T-helper 2 cell (primary cell): ENCODE measurements at places on chromosomes 3 and 15.

GRCh38 chr3:107063351-107063750 is 313.9 kb upstream of the CCDC54 start:
- no peak for DNase-seq

- no peak for DNase-seq
Observed at GRCh38 chr3:28042095-28042635, 199.3 kb upstream of the CMC1 start.

DNA sequence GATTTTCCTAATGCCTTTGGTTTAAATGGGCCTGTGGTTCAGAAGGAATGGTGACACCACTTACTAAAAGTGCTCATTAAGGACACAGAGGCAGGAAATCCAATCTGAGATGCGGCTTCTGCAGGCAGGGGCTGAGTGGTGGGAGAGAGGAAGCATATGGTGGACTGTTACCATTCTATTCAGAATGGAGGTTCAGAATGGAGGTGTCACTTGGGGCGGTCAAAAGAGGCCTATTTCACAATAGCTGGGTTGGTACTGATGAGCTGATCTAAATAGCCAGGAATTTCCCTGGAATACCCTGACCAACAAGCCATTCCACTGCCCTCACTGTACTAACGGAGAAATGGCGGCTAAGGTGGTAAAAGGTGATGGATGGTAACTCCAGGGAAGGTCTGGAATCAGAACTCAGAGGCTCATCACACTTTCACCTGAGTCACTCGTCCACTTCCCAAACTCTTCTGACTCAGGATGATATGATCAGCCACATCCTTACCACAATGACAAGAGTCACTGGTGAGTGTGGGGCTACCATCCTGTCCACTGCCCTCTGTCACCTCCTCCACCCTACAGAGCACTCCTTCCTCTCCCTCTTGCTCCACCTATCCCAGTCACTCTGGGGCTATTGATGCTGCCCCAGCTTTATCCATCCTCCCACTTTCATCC is 15.7 kb downstream of the RFT1 start:
- no peak for DNase-seq

DNA sequence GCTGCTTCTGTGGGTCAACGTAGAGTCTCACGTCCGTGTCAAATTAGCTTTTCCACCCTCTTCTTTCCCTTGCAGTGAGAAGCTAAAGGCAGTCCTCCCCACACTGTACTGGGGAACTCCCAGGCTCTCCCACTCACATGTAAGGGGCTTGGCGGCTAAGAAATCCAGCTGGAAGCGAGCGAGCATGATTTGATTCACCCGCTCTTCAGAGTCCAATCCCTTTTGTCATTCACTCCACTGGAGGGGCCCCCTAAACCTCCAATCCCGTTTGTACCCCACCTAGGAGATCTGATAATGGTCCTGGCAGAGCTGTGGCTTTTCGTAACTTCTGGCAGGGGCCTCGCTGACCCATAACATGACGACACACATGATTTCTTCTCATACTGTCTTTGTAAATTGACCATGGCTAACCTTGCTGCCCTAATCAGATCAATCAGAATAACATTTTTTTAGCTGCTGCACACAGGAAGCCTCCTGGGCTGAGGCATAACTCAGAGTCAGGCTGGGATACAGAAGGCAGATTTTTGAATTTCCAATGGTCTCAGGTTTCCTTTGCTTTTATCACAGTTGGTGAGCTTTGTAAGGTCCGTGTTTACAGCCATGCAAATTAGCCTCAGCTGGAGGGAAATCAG is 235.2 kb downstream of the GREM1 start:
- no peak for DNase-seq

DNA sequence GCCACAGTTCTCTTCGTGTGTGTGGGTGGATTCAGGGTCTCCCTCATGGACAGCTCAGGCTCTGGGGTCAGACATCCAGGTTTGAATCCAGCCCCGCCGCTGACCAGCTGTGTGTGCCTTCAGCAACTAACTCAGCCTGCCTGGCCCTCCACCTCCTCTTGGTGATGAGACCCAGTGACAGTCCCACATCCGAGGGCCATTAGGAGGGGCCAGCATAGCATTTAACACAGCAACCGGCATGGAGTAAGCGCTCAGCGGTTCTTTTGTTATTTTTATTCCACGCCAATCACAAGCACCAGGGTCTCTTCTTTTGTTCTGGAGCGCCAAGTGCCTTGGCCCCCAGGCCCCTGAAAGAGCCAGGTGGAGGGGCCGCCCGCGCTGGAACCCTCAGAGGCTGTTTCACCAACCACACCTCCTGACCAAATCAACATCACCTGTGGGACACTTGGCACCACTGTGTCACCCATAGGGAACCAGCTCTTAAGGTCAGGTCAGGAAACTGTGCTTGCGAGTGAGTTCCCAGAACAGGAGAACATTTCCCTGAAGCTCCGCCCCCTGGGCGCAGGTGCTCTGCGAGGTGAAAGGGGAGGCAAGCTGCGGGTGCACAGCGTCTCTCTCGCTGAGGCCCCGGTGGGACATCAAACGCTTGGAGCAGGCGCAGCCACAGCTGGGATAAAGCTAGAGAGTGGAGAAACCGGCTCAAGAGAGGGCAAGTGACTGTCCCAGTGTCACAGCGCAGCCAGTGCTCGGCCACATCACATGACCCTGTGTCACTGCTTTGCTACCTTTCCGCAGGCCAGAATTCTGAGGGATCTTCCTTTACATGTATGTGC is 311.3 kb downstream of the UACA start:
- no peak for DNase-seq

- no peak for DNase-seq
Observed at GRCh38 chr15:52730173-52730572, 51.0 kb upstream of the ATOSA start.

DNA sequence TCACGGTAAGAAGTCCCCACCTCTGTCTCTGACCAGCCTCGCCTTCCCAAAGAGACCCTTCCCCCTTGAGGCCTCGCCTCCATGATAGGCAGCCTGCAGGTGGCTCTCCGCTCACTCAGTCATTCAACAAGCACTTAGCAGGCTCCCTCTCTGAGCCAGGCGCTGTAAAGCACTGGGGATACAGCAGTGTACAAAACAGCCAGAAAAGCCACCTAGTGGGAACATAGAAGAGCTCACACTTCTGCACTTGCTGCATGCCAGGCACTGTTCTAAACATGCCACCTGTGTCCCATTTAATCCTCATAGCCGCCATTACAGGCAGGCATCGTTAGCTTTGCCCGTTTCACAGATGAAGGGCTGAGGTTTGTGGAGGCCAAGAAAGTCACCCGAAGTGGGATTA is 56.0 kb downstream of the SEMA3G start:
- no peak for DNase-seq

DNA sequence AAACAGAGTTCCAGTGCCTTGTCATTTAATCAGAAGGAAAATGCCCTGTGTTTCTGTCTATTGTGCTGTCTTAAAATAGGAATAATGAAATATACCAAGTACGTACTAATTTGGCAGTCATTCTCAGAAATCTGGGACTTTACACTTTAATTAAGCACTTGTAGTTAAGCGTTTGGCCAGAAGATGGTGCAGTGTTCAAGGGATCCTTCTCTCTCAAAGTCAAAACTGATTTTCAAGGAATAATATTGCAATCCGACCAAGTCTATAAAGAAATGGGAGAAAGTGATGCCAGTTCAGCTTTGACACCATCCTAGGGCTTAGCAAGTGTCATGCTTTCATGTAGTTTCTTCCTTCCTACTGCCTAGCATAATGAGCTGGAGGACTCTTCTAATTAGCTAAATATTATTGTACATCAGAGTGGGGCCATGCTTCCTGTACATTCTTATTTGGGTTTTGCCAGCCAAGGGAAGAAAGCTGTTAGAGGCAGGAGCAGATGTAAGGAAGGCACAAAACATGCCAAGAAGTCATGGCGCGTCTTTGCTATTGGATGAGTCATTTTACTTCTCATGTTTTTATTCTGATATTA is 64.8 kb downstream of the SAMMSON start:
- DNase-seq: no peak

DNA sequence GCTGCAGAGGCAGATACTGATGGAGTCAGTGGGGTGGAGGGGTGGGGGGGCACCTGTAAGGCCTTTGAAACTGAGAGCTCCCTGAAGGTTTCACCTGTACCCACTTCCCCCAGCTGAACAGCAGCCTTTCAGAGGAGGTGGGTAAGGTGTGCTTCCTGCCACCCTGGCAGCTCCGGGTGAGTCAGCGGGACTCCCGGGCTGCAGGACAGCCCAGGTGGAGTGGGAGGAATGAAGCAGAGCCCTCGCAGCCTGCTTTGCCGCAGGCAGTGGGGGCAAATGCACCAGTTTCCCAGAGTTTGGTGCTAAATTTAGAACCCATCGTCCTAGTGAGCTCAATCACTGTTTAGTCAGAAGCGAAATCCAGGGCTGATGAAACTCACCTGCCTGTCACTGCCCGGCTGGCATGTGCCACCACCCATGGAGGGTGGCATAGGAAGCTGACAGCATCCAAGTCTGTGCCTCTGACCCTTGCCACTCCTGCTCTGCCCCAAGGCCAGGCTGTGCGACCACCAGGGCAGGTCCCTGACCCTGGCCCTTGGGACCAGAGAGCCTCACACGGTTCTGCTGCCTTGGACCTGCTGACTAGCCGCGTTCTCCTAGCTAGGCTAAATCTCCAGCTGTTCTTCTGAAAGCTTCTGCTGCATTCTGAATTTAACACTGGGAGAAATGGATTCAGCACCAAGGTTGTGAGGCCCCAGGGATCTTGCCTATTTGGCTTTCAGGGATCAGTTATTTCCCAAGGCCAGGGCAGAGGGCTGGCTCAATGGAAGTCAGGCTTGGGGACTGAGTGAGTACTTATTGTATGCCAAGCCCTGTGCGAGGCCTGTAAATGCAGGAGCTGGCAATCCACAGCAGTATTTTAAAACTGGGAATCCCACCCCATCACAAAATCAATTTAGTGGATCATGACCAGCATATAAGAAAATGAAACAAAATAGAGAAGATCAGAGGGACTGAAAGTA is 67.3 kb upstream of the RASGRF1 start:
- no peak for DNase-seq

- DNase-seq: no peak
Observed at GRCh38 chr3:175940881-175941280, 1081.7 kb downstream of the NAALADL2 start.

DNA sequence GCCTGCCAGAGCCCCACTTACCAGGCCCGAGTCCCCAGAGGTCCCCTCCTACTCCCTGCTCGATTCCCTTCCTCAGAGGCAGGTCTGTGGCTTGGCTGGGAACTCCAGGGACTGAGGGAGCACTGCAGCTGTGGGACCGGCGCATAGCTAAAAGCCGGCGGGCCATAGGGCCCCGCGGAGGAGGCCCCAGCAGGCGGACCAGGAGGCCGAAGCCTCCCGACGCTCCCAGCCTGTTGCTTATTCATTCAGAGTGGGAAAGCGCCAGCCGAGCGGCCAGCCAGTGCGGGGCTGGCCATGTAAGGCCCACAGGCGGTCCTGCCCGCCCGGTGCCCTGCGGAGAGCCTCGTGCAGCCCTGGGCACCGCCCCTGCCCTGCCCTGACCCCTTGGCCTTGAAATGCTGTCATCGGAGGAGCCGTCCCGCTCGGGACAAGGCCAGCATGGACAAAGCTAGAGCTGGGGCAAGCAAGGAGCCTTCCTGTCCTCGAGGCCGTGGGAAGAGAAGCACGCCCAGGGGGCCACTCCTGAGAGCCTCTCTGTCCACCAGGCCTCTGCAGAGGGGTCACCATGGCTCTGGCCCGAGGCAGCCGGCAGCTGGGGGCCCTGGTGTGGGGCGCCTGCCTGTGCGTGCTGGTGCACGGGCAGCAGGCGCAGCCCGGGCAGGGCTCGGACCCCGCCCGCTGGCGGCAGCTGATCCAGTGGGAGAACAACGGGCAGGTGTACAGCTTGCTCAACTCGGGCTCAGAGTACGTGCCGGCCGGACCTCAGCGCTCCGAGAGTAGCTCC is at the start of gene LOXL1:
LOXL1 (plus strand) TSS at position 244 of the 784 bp plus-strand sequence; CDS start at position 566, 322 bp downstream.
- no peak for DNase-seq

GRCh38 chr3:264394-265156 is 68.0 kb downstream of the CHL1 start:
- DNase-seq: no peak

- DNase-seq: no peak
Observed at GRCh38 chr15:99436542-99437314, 129.1 kb upstream of the MEF2A start.

GRCh38 chr3:122986693-122987179 is 40.8 kb downstream of the SEMA5B start:
- no peak for DNase-seq

DNA sequence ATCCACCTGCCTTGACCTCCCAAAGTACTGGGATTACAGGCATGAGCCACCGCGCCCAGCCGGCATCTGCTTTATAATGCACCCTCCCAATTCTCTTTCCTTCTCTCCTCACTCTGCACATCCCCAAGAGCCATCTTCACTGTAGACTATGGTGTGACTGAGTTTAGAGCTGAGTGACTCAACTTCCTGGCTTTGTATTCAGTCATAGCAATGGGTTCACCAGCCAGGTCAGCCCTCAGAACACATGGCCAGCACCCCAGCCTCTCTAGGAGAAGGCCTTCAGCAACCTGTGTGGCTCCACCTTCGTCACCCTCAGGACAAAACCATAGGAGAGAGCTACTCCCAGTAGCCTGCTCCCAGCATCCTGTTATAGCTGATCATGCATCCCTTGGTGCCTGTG is 33.0 kb downstream of the ARID3B start:
- DNase-seq: no peak

DNA sequence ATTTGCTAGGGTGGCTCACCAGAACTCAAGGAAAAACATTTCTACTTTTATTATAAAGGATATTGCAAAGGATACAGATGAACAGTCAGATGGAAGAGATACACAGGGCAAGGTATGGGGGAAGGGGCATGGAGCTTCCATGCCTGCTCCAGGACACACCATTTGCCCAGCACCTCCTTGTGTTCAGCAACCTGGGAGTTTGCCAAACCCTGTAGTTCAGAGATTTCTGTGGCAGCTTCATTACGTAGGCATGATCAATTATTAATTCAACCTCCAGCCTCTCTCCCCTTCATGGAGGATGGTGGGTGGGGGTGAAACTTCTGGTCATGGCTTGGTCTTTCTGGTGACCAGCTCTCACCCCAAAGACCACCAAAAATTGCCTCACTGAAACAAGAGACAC is 353.9 kb upstream of the THBS1 start:
- DNase-seq: no peak

DNA sequence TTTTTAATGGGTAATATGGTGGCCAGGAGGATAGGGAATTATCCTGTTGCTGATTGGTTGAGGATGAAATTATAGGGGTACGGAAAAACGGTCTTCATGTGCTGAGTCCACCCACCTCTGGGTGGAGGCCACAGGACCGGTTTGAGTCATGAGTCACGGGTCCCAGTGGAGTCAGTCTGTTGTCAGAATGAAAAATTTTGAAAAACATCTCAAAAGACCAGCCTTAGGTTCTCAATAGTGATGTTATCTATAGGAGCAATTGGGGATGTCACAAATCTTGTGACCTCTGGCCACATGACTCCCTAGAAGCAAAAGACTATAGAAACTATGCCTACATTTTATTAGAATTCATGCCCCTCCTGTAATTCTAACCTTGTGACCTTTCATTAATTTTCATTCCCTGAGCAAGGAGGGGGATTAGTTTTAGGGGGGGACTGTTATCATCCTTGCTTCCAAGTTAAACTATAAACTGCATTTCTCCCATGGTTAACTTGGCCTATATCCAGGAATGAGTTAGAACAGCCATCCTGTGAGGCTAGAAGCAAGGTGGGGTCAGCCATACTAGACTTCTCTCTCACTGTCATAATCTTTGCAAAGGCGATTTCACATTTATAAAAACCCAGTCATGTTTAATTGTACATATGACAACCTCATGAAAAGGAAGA is 101.2 kb downstream of the TCF12 start:
- no peak for DNase-seq

GRCh38 chr15:25739687-25740121 is 123.4 kb downstream of the ATP10A start:
- DNase-seq: no peak

GRCh38 chr3:182729903-182730674 is 63.2 kb upstream of the ATP11B start:
- no peak for DNase-seq
